ENCODE measurements at places on chromosomes 6 and 20.

- peak; percentile 75 for DNase-seq
Measured at GRCh38 chr6:24205020-24205492, 79.0 kb downstream of the NRSN1 start.

- no peak for DNase-seq
Measured at GRCh38 chr20:12262747-12263146, 345.1 kb downstream of the BTBD3 start.

DNA sequence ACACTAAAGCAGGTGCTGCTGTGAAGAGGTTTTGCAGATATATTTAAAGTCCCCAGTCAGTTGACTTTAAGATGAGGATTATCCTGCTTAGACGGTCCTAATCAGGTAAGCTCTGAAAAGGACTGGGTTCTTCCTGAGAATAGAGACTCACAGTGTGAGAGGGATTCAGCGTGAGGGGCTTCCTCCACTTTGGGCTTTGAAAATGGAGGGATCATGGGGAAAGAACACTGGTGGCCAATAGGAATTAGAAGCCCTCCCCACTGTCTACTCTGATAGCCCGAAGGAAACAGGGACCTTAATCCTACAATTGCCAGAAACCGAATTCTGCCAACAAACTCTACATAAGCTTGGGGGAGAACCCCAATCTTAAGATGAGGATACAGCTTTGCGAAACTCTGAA is 29.7 kb upstream of the HLA-G start:
- DNase-seq, result no peak

DNA sequence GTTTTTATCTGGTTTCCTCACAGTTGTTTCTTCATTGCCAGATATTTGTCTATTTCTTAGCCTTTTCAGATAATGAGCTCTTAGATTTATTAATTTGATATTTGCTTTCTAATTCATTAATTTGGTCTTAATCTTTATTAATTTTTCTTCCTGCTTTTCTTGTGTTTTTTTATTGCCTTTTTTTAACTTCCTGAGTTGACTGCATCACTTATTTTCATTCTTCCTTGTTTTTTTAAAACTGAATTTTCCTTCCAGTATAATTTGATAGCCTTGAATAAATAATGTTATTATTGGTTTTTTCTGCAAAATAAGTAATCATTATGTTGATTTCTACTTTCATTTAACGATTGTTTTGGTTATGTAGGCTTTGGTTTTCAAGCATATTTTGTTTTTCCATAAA is 91.5 kb downstream of the RNF144B start:
- DNase-seq, result no peak

- no peak for DNase-seq
Measured at GRCh38 chr6:24761851-24762250, 12.9 kb upstream of the GMNN start.

DNA sequence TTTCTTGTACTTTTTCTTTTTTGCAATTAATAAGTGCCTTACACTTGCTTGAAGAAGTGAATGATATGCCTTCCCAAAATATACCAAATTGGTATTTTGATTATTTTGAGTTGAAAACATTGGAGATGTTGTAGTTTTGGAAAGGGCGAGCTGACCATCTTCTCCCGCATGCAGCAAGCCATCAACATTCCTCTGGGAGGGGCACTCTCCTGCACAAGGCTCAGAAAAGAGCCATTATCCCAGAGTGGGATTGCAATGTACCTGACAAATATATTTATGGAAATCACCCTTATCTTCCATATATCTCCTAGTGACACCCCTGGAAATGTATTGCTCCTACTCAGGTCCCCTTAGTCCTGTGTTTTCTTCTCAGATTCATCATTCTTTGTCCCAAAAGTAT is 22.8 kb upstream of the PNRC1 start:
- DNase-seq, result no peak

- DNase-seq, result peak; percentile 18
Measured at GRCh38 chr20:32971703-32972161, 32.5 kb downstream of the SUN5 start.

Data from retina (tissue), 1 donor.